ENCODE measurements at places on chromosomes 1 and 21.
A peak's percentile ranks its signal among the peaks of the same experiment; 100 is the strongest.

- DNase-seq = no peak
Measured at GRCh38 chr1:116942344-116942743, 32.6 kb downstream of the PTGFRN start.

DNA sequence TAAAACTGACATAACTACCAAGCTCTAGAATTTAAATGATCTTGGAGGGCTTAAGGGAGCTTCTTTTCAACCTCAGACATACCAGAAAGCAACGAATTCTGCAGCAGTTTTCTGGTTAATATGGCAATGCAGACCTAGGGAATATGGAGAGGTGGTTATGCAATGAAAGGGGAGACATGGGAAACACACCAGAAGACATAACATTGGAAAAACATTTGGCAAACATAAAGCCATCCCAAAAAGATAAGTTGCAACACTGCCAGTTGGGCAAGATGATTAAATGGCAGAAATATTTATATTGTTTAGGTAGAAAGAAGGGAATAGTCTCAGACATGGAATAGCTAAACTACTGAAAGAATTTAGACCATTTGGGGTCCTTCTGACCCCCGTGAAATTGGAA, 104.5 kb downstream of the KCNJ6 start:
- DNase-seq = no peak

DNA sequence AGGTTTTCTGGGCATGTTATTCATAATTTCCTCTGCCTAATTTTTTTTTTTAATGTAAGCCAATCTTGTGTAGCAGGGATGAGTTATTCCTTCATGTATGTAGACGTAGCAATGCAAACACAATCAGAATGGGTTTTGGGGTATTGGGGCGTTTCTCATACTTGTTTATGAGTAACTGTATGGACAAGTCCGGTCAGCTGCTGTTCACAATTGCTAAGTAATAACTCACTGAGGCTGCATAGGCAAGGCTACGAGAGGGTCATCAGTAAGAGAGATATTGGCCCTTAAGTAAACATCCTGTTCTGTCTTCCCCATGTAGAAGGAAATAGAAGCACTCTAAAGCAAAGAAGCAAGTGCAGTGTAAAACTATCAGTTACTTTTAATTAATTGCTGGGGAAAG, 9.5 kb upstream of the TARS2 start:
- no peak for DNase-seq

DNA sequence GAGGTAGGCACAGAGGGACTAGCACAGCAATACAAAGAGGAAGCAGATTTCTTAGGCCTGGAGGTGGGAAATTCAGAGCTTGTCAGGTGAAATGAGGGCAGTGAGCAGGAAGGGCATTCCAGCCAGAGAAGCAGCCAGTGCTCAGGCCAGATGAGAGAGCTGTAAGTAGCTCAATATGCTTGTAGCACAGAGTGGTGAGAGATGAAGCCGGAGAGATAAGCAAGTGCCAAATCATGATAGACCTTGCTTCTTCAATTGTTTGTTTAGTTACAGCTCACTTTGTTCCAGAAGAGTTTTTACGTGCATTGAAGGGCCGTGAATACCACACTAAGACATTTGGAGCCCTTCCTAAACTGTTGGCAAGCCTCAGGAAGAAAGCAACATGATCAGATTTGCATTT, 42.0 kb upstream of the ADAMTS1 start:
- DNase-seq = no peak

DNA sequence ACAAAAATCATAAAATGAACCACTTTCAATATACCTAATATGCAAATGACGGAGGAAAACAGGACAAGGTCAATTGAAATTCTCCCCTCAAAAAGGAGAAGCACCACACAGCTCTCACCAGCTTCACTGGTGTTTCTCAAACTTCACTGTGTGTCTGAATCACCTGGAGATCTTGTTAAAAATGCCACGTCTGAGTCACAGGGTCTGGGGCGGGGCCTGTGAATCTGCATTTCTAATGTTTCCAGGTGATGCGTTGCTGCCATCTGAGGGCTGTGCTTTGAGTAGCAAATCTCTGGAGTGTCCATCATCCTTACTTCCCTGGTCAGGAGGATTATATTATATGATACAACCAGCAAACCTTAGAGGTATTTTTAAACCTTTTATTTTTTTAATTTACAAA, 9.0 kb downstream of the CLDN19 start:
- no peak for DNase-seq

DNA sequence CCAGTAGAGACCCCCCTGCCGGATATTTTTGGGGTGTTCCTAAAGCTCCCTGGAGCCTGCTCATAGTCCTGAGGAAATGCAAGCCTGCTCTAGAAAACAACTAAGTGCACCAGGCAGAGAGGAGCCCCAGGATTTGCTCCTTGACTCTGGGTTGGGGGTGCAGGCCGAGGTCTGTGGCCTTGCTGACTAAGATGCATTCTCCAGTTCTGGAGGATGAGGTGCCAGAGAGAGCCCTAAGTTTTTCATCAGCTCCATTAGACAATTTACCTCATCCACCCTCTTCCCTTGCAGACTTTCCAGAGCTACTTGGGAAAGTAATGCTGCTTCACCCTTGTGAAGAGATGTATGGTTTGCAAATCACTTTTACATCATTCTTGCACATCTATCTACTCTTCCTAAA, 9.1 kb downstream of the TUFT1 start:
- DNase-seq = no peak

GRCh38 chr1:246302251-246302625, 204.8 kb downstream of the SMYD3 start:
- DNase-seq = no peak

- no peak for DNase-seq
Measured at GRCh38 chr1:185636848-185637247, 97.3 kb upstream of the HMCN1 start.

DNA sequence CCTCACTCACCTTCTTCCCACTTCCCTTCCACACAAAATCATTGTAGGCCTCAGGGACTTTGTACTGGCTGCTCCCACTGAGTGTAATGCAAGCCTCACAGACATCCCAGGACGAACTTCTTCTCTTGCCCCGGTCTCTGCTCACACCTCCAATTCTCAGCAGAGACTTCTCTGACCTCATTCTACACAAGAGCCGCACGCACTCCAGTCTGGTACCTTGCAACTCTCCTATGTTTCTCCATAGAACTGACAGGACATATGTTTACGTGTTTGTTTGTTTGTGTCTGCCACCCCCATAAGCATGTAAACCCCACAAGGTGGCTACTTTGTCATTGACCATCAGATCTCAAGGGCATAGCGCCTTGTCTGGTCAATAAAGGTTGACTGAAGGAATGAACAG, 350.8 kb downstream of the AJAP1 start:
- no peak for DNase-seq

DNA sequence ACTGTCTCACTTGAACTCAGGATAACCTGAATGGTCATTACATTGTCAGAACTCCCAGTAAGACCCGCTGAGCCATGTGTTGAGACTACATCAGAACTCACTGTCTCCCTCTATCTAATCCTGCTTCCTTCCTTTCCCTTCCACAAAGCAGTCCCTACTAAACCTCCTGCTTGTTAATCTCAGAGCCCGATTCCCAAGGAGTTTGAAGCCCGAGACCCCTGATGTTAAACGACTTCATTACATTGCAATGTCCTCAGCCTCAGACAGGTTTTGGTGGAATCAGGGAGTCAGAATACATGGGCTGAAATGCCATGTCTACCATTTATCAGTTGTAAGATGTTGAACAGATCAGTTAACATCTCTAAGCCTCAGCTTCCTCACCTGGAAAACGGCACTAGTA, 682.4 kb downstream of the ADGRL2 start:
- no peak for DNase-seq

GRCh38 chr1:160850993-160851392, 11.7 kb downstream of the CD244 start:
- no peak for DNase-seq

- no peak for DNase-seq
Measured at GRCh38 chr1:155860970-155861510, 1.7 kb downstream of the SYT11 start.

DNA sequence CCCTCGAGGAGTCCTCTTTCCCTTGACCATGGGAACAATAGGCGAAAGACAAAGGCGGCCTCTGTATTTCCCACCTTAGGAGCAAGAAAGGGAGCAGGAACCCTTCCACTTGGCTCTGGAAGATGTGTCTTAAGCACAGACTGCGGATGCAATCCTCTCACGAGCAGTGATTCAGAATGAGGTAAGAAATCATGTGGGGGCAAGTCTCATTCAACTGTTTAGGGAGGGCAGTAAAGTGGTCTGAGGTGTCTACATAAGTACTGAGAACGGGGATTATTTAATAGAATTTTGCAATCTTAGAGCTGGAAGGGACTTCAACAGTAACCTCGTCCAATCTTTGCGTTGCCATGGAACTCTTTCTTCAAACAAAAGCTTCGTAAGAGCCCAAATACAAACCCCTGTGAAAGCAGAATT, 1.6 kb upstream of the DYRK3 start:
- no peak for DNase-seq

GRCh38 chr1:116309090-116309870, 63.8 kb upstream of the ATP1A1 start:
- no peak for DNase-seq

DNA sequence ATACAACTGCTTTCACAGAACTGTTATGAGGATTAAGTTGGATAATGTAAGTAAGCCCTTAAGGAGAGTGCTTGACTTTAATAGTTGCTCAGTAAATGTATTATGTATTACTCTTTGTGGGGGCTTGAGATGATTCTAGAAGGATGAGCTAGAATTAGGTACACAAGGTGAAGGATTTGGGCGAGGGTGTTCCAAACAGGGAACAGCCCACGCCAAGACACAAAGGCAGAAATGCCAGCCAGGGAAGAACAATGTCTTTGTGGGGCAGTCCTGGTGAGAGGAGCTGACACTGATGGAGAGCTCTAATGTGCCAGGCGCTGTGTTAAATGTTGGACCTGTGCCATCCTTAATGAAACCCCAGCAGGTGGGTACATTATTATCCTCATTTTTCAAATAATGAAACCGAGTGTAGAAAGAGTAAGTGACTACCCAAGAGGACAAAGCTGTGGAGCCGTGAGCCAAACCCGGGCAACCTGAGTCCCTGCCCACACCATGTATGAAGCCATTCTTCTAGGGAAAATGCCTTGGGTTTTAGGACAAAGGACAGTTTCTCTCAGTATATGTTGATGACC, 362.4 kb downstream of the HHAT start:
- no peak for DNase-seq

DNA sequence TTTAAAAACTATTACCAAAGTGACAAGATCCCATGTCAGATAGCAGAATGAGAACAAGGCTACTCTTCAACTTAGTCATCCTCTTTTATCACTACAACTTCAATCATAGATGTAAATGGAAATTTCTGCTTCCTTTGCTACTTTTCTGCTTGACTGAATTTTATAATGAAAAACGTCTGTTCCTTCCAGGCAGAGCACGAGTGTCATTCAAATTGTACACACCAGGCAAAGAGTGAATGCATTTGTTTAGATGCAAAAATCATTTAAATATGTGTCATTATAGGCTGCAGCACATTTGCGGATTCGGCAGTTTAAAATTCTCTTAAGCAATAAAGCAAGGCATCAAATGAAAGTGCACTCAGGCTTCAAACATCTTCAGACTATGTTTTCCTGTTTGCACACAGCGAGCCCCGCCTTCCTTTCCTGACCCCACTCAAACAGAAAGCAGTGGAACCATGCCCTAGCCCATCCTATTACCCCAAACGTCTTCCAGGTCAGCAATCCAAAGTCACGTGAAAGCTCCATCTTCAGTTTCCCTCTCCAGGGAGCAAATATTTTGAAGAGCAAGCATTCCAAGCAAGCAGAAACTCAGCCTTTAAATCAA, 99.6 kb downstream of the APP start:
- DNase-seq = peak; percentile 18

GRCh38 chr1:108845446-108845845, 11.4 kb downstream of the AKNAD1 start:
- DNase-seq = no peak

DNA sequence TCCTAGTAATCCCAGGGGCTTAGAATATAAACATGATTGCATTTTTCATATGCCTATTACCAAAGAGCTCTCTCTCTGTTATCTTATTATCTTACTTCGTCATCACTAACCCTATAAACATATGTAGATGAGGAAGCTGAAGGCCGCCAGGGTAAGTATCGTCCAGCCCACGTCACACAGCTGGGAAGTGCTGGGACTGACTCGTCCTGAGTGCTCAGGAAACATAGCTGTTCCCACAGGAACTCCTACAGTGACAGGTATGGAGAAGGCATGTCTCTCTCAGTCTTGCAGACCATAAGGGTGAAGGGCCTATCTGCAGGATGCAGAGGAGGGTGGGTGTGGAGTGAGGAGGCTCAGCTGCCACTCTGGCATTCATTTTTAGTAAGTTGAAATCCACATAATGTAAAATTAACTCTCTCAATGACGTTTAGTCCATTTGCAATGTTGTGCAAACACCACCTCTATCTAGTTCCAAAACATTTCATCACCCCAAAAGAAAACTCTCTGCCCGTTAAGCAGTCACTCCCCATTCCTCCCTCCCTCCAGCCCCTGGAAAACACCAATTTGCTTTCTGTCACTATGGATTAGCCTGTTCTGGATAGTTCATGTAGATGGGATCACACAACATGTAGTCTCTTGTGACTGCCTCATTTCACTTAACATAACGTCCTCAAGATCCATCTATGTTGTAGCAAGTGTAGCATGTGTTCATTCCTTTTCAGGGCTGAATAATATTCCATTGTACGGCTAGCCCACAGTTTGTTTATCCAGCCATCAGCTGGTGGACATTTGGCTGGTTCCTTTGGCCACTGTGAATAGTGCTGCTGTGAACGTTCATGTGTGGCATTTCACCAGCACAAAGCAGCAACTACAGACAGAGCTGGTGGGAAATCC, 68.3 kb downstream of the TCP10L start:
- DNase-seq = no peak

DNA sequence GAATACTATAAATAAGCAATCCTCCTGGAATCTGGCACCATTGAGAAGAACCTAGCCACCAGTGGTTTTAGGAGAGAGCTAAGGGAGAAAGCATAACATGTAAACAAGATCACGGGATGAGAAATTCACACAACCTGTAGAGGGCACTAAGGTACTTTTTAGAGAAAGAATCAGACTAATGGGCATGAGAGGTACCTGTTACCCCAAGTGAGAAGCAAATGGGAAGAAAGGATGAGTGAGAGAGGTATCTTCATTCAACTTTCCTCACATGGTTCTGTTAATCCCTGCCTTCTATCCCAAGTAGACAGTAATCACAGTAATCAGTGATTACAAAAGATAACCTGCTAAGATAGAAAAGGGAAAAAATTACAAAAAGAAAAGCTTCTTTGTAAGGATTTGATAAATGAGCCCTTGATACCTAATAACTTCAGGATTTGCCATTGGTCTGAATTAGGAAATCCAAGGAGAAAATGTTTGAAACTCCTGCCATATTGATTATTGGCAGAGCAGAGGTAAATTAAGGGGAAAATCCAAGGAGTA, 251.1 kb upstream of the ADGRL2 start:
- DNase-seq = no peak
